ENCODE measurements at places on chromosomes 2 and 18.

DNA sequence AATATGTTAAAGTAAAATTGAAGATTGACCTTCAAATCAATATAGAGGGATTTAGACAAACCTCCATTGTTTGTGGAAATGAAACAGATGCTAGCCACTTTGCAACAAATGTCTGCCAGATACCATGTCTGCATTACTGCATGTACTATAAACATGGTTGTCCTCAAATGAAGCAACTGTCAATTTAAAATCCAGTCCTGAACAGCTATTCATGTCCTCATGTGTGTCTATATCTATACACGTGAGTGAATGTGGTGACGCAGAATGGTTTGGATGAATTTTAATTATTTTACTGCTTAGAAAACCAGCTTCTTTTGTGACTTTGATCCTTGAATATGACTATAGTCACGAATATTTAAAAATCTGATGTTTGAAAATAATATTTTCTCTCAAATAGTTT lies 71.5 kb downstream of the NYAP2 start:
- DNase-seq: no peak

DNA sequence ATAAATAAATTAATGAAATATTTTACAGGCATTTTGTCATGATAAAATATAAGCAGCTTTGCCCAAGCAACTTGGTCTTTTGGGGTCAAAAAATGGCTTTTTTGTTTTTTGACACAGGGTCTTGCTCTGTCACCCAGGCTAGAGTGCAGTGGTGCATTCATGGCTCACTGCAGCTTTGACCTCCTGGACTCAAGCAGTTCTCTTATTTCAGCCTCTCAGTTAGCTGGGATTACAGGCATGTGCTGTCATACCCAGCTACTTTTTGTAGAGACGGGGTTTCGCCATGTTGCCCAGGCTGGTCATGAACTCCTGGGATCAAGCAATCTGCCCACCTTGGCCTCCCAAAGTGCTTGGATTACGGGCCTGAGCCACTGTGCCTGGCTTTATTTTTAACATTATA lies 51.0 kb downstream of the ABI2 start:
- no peak for DNase-seq

- DNase-seq: no peak
Observed at GRCh38 chr2:226882606-226883005, 46.8 kb downstream of the RHBDD1 start.

GRCh38 chr18:53796040-53796729 lies 428.3 kb downstream of the MBD2 start:
- DNase-seq: no peak

DNA sequence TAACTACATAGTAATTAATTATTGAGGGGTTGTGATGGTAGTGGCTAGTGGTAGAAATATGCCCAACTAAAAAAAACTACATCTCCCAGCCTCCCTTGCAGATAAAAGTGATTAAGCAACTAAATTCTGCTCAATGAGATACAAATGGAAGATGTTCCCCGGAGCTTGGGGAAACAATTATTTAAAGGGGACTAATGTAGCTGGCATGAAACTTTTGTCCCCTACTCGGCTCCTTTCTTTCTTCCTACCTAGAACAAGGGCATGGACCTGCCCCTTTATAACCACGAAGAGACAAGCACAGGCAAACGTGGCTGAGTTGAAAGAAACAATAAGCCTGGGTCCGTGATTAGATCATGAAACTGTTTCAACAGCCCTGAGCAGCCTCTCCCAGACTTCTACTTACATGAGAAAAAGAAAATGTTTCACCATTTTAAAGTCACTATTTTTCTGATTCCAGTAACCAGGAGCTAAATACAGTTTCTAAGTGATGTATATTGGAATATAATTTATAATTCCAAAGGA lies 236.9 kb downstream of the SCG2 start:
- DNase-seq: no peak

DNA sequence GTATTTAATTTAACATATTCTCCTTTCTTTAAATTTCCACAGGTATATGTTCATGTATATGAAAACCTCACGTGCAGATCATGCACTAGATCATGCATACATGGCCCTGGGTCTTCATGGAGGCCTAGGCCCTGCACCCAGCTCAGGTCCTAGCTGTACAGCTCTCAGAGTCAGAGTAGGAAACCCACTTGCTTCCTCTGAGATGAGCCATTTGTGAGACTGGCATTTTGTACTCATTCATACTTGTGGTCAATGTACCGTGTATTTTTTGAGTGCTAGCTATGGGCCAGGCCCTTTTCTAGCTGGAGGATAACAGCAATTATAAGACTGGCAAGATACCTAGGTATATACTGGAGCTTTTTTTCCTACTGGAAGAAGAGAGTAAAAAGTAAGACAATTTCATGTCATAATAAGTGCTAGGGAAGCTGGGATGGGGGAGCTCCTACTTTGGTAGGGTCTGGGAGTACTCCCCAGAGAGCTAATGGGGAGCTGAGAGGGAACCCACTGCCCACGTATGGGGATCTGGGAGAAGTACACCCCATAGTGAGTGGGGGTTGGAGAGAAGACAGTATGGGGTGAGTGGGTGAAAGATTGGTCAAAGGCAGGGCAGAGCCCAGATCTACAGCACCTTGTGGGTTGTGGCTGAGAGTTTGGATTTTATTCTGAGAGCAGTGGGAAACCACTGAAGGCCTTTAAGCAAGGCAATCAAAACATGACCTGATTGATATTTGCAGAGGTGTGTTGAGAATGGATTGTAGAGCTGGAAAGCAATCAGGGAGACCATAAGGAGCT lies 72.0 kb downstream of the POLE4 start:
- DNase-seq: no peak

- no peak for DNase-seq
Observed at GRCh38 chr2:237474931-237475703, 11.9 kb upstream of the MLPH start.

DNA sequence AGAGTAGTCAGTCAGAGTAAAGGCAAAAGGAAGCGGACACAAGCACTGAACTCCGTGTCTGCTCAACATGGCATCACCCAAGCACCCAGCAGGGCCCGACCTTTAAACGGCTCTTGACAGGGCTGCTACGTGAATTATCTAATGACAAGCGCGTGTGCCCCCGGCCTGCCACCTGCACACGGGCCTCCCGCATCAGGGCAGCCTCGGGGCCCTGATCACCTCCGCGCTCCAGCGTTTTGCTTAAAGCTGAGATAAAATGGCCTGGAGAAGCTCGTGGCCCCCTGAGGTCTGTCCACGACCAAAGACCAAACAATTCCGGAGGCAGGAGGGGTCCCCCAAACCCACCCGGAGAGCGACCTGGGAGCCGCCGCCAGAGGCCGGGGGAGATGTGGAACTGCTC lies 376 bp downstream of the NDUFA10 start:
- DNase-seq: no peak

DNA sequence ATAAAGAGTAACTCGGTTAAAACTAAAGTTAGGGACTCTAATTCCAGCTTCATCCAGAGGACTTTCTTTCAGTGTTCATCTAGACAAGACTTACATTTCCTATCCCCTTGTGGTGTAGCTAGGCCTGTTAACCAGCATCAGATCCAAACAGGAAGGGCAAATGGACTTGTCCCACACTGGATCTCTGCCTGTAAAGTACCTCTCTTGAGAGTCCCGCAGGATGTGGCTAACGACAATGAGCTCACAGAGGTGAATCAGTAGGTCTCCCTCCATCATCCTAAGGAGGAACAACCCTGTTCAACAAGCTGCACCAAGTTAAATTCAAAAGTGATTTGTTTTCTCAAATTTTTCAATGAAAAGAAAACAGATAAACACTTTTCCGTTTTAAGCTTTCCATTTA lies 412.3 kb upstream of the RGPD4 start:
- DNase-seq: no peak

- DNase-seq: no peak
Observed at GRCh38 chr2:150135223-150135883, 352.1 kb downstream of the RND3 start.

GRCh38 chr2:60560734-60561644 lies 7.5 kb upstream of the BCL11A start:
- DNase-seq: no peak

GRCh38 chr18:11826836-11827235 lies 24.4 kb upstream of the CHMP1B start:
- DNase-seq: no peak

DNA sequence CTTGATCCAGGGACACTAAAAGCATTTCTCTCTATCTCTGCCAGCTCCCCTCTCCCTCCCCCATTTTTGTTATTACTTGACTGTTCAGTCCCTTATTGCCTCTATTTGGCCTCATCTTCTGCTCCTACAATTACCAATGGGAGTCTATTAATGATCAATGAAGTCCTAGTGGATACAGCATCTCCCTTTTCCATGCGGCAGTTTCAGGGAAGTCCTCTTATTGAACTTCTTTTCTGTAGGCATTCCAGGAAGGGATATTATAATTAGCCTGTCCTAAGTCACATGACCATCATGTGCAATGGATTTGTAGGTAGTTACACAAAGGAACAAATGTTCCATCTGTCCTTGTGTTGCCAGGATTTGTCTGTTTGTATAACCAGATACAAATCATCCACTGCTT lies 495.1 kb upstream of the CNTNAP5 start:
- no peak for DNase-seq

GRCh38 chr2:177154809-177155208 lies 57.8 kb upstream of the HNRNPA3 start:
- no peak for DNase-seq

DNA sequence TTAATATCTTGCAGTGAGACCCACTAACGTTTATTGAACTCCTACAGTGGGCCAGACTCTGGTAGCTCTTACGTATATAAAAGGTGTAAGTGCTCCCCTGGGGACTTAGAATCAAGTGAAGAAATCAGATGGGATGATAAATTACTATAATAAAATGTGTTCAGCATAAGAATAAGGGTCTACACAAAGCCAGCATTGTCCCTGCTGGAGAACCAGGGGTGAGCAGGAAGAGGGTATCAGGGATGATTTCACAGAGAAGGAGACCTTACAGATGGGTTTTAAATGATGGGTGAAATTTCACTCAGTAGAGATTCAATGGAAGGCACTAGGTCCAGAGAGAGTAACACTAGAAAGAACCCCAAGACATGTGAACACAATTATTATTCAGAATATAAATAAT lies 20.7 kb downstream of the NRXN1 start:
- DNase-seq: no peak

DNA sequence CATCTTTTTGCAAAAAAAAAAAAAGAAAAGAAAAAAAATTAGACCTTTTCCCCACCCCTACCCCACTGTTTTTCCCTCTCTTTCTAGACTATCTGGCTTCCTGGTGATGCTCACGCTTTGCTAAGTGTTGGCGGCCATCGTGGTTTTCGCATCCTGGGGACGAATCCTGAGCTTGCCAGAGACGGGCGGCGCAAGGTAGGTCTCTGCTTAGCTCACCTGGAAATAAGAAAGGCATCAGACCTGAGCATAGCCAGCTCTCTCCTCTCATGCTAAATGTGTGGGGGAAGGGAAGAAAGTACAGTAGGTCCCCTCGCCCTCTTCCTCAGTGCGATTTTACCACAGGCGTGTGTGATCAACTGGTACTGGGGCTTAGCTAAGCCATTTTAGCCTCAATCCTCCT lies 90.5 kb downstream of the KLHL29 start:
- no peak for DNase-seq

DNA sequence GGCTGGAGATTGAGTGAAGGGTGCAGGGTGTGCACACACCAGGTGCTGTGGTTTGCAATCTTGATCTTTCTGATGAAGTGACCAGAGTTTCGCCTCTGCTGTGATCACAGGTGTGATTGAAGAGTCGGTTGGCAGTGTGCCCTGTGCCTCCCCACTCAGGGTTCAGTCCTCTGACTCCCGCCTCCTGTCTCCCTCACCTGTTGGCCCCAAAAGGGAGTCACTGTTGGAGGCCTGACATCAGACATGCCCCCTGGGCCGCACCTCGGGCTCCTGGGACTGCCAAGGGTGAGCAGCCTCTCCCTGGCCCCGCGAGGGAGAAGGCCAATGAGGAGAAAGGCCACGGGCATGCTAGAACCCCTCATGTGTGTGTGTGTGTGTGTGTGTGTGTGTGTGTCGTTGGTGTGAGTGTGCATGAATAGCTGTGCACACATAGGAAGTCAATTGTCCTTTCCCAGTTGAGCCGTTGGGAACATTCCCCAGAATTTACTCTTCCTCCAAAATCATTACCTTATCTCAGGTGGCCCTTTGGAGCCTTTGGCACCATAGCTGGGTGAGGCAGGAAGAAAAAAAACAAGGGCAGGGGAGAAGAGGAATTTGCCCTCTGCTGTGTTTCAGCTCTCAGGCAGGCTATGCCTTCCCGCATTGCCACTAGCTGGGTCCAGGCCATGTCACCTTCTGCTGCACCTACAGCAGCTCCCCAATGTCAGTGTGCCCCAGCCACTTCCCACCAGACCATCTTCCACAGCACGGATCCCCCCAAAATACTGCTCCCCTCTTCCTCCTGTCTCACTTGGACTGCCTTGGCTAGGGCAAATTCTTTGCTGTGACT lies 78.1 kb upstream of the LAPTM4A start:
- DNase-seq: no peak

DNA sequence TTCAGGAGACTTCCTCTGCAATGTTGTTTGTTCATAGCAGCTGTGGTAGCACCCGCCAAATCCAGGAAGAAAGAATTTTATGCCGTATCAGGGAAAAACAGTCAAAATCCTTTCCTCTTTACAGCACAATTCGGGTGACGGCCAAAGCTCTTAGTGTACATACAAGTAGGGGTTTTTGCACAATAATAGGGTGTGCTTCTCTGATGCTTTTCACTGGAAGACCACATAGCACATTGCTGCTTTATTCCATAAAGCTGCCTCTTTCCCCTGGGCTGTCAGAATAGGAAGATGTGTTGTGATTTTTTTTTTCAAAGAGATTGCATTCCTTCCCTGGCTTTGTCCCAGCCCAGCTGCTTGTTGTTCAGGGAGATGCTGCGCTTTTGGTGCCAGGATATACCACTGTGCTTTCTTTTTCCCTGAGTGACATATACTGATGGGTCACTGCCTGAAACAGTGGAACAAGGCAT lies 27.2 kb upstream of the LANCL1 start:
- DNase-seq: no peak

DNA sequence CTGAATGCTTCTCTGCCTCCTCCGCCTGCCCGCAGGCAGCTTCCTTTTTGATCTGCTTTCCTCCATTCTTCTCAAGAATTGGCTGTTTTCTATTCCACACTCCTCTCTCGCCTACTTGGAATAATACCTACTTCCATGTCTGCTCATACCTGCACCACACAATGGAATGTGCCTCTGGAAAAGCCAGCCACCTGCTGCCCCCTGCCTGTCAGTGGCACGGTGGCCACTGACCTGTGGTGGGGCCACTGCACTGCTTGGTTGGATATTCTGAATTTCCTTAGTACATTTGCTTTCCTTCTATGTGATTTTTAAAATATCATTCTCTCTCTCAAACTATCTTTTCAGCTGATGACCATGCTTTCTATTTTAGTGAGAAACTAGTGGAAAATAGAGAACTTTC lies 406.9 kb downstream of the DCDC2C start:
- DNase-seq: no peak

DNA sequence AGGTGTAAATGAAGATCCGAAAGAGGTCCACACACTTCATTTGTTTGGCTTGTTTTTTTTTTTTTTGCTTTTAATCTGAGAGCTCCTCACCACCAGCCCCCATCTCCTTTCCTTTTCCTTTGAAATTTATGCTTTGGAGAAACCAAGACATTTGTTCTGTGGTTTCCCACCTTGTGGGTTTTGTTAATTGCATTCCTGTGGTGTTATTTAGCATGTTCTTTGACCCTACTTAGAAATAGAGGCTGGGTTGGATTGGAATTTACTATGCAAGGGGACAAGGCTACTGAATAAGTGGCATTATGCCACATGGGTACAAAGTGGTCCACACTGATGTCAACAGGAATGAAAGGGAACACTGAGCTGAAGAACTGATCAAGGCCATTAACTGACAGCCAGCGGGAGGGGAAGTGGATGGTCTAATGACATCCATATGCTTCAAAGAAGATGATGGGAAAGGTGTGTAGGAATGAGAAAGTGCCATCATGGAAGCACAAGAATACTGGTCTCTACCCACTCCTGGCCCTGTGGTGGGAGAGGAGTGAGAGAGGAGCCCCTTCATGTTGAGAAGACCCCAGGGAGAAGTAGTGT lies 8.9 kb downstream of the CCL20 start:
- DNase-seq: no peak

All from thoracic aorta (tissue), 2 donors.